ENCODE measurements at places on chromosomes 4 and X.

- no peak for DNase-seq
Observed at GRCh38 chr4:1109333-1109732, 4.0 kb downstream of the RNF212 start.

DNA sequence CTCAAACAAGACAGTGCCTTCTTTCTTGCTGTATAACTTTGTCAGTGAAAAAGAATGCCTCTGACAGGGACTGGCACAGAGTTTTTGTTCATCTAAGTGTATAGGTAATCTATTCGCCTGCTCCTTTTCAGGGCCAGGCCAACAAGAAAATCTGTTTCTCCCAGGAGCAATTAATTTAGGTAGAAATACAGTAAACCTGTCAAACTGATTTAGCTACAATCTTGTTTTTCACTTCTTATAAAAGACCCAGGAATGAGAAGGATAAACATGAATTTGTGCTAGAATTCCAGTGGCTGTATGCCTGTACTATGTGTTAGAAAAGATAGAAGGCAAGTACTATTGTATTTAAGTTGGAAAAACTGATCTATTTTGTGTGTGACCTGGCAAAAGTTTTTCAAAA lies 6.1 kb downstream of the TMA16 start:
- no peak for DNase-seq

GRCh38 chrX:154411981-154412340 lies 622 bp downstream of the TAFAZZIN start:
- DNase-seq = peak; percentile 74

GRCh38 chrX:19245711-19246269 lies 97.9 kb upstream of the PDHA1 start:
- no peak for DNase-seq

GRCh38 chr4:128379860-128380259 lies 92.2 kb upstream of the PGRMC2 start:
- DNase-seq = no peak

GRCh38 chrX:37759878-37760418 lies 19.9 kb upstream of the CYBB start:
- DNase-seq = no peak

Measured in femur (tissue), 1 donor.